PC-9 (cell line): ENCODE measurements at places on chromosomes 2 and 18.

GRCh38 chr2:109058802-109059201 lies 69.8 kb upstream of the EDAR start:
- DNase-seq = no peak
- no peak overlapping the region for H3K27ac ChIP-seq
- H3K4me3 ChIP-seq = no peak overlapping the region
- H3K4me1 ChIP-seq = no peaks in the 10 kb centered on the region
- H3K36me3 ChIP-seq = no peaks in the 10 kb centered on the region
- 0 out of 2 replicates have a peak, but pooled peaks cover 4% of the 10 kb centered on the region for H3K27me3 ChIP-seq

GRCh38 chr2:164920430-164920829 lies 34.9 kb downstream of the SLC38A11 start:
- no peak for DNase-seq
- peak overlapping the region; percentile 30 for H3K4me3 ChIP-seq
- H3K36me3 ChIP-seq = no peaks in the 10 kb centered on the region
- H3K27ac ChIP-seq = peak overlapping the region; percentile 56
- H3K27me3 ChIP-seq = no peaks in the 10 kb centered on the region
- H3K4me1 ChIP-seq = peaks cover 5% of the 10 kb centered on the region; the same call in 1 of the 2 replicates

GRCh38 chr2:33314541-33314940 lies 161.9 kb upstream of the RASGRP3 start:
- H3K4me3 ChIP-seq = no peak overlapping the region
- H3K27me3 ChIP-seq = no peaks in the 10 kb centered on the region
- no peaks in the 10 kb centered on the region for H3K36me3 ChIP-seq
- DNase-seq = no peak

- no peak overlapping the region for H3K4me3 ChIP-seq
- no peaks in the 10 kb centered on the region for H3K4me1 ChIP-seq
- H3K27me3 ChIP-seq = no peaks in the 10 kb centered on the region
These were observed 189.6 kb upstream of the RBMS1 start for GRCh38 chr2:160683206-160683605.

DNA sequence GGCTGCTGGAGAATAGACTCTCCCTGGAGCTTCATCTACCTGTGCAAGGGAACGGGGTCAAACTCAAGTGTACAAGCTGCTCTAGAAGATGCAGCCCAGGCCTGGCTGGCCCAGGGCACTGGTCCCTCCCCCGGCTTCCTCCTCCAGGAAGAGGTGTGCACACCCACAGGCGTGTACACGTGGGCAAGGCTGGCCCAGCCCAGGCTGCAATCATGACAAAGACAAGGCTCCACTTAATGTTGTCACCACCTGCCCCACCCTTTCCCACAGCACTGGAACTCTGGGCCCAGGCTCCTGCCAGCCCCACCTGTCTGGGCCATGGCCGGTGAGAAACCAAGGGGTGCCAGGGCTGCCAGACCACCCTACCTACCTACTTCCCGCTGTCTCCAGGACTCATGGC lies 29.6 kb upstream of the ALPP start:
- H3K27me3 ChIP-seq = no peaks in the 10 kb centered on the region
- H3K36me3 ChIP-seq = no peaks in the 10 kb centered on the region
- no peak overlapping the region for H3K4me3 ChIP-seq

- no peaks in the 10 kb centered on the region for H3K36me3 ChIP-seq
- H3K4me3 ChIP-seq = no peak overlapping the region
- DNase-seq = no peak
- H3K27me3 ChIP-seq = no peaks in the 10 kb centered on the region
- H3K4me1 ChIP-seq = no peaks in the 10 kb centered on the region
- no peak overlapping the region for H3K27ac ChIP-seq
These were observed 11.6 kb downstream of the CD28 start for GRCh38 chr2:203718087-203718486.

GRCh38 chr2:120701499-120701898 lies 34.2 kb upstream of the GLI2 start:
- no peaks in the 10 kb centered on the region for H3K4me1 ChIP-seq
- no peak for DNase-seq
- H3K27ac ChIP-seq = no peak overlapping the region
- peaks cover 11% of the 10 kb centered on the region for H3K27me3 ChIP-seq

- H3K27me3 ChIP-seq = no peaks in the 10 kb centered on the region
- no peak overlapping the region for H3K27ac ChIP-seq
- no peak for DNase-seq
- no peaks in the 10 kb centered on the region for H3K36me3 ChIP-seq
- no peak overlapping the region for H3K4me3 ChIP-seq
These were observed 100.1 kb downstream of the PDCL3 start for GRCh38 chr2:100662866-100663265.

DNA sequence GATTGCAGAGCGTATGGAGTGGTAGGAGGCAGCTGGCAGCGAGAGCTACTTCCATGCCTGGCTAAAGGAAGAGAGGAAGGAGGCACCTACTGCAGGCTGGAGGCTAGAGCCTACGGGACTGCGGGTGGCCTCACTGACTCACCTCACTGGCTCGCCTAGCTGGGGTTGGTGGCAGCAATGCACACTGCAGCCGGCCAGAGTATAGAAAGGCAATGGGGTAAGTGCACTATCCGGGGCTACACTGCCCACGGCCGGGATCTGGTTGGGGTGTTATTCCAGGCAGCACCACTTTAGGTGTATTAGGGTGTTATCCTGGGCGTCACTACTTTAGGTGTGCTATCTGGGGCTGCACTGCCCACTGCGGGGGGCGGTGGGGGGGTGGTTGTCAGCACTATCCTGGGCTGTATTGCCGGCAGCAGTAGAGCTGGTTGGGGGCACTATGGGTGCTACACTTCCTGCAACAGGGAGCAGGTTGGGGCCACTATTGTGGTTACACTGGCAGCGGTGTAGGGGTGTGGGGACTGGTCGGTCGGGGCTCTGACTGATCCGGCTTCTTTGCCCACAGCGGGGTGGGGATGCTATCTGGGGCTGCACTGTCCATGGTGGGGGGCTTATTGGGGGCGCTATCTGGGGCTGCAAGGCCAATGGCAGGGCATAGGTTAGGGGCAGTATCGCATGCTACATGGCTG lies 33.3 kb upstream of the ANKRD62 start:
- H3K36me3 ChIP-seq = no peaks in the 10 kb centered on the region
- no peaks in the 10 kb centered on the region for H3K27me3 ChIP-seq
- H3K4me3 ChIP-seq = no peak overlapping the region

DNA sequence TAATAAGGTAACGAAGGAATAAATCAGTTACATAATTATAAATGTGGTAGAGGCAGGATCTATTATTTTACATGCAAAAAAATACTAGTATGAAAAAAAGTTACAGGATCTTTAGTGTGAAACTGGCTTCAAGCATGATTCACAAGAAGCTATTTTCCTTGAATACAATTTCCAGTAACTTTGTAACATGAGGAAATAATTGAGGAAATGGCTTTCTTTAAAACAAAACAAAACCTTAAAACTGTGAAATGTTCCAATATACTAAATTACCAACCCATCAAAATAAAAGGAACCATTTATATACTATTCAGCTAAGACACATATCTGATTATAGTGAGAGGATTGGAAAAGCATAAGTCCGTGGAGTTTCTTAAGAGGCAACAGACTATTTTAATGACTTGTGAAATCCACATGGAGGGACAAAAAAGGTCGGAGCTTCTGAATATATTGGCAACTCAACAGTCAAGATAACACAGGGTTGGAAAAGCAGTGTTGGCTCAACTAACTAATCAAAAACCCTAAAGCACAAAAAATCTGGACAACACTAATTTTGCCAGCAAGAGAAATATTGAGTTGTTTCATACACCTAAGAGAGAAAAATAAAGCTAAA lies 10.6 kb downstream of the IRS1 start:
- H3K27me3 ChIP-seq = no peaks in the 10 kb centered on the region
- DNase-seq = no peak
- H3K4me3 ChIP-seq = no peak overlapping the region
- H3K36me3 ChIP-seq = peaks cover 53% of the 10 kb centered on the region
- peaks cover 26% of the 10 kb centered on the region for H3K4me1 ChIP-seq

DNA sequence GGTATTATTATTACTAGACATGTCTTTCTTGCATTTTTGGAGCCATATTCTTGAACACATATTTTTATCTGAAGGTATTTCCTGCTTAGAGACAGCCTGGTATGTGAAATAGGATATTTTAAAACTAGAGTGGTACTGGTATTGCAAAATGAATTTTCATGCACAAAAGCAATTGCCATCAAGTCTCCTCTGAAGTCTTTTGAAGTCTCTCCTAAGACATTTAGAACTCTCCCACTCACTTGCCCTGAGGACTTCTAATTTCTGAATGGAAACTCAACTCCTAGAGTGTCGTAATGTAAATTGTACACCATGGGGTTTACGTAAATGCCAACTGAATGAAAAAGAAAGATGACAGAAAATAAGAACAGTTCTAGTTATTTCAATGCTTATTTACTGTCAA lies 967.0 kb downstream of the DCDC2C start:
- H3K4me1 ChIP-seq = no peaks in the 10 kb centered on the region
- H3K27ac ChIP-seq = no peak overlapping the region
- DNase-seq = no peak
- no peaks in the 10 kb centered on the region for H3K36me3 ChIP-seq
- H3K27me3 ChIP-seq = 0 out of 2 replicates have a peak, but pooled peaks cover 4% of the 10 kb centered on the region
